ENCODE measurements at places on chromosomes 4 and X.

GRCh38 chr4:69714086-69714485 lies 46.3 kb downstream of the SULT1B1 start:
- no peak for DNase-seq

DNA sequence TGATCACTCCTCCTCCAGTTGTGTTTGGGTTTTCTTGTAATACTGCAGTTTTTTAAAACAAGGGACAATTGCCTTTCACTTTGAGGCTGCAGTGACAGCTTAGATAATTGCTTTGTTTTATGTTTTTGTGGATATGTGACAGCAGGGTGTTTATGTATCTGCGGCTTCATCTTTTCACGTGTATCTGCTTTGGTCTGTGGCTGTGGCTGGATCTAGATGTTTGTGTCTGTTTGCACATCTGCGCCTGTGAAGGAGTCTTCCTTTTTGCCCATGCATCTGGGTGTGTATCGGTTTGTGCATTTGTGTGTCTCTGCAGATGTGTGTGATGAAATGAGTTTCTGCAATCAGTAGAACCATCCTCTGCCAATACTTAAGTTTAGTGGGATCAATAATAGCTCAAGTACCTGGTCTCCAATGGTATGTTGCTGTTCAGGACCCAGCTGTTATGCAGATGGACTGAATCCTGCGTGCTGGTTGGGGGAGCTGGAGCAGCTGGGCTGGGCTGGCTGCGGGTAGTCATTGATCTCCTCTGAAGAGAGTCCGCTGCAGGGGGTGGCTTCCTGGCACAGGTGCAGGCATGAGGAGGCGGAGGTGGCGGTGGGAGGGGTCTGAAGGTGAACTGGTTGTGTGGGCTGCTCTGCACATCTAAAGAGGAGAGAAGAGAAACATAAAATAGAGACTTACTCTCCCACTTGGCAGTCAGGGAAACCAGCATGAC lies 390.3 kb downstream of the SH2D1A start:
- DNase-seq = no peak

DNA sequence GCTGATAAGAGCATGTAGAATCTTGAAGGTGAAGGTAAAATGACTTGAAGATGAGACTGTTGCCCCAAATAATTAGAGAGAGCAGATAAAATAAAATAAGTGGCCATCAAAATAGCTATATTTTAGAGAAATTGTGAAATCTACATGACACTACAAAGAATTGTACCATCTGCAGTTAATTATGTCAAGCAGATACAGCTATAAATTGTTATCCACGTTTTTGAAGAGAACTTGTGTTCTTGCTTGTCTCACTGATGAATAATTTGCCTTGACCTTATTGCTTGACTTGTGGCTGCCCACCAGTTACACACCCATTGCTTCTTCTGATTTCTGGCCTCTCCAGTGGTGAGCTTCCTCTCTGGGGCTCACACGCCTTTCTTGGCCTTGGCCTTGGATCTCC lies 75.8 kb upstream of the TNIP3 start:
- DNase-seq = no peak

DNA sequence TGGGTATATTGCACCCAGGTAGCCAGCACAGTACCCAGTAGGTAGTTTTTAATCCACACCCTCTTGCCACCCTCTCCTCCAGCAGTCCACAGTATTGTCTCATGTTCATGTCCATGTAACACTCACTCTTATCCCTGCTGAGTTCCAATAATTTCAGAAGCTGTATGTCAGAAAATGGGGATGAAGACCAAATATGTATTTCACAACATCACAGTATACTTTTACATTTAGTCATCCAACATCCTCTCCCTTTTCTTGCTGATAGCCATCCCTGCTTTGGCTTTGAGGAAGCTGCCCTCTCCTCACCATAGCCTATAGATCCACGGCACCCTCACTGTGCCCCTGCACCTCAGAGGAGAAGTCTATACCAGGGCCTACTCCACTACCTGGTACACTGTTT lies 126.0 kb upstream of the LDB2 start:
- DNase-seq = no peak

DNA sequence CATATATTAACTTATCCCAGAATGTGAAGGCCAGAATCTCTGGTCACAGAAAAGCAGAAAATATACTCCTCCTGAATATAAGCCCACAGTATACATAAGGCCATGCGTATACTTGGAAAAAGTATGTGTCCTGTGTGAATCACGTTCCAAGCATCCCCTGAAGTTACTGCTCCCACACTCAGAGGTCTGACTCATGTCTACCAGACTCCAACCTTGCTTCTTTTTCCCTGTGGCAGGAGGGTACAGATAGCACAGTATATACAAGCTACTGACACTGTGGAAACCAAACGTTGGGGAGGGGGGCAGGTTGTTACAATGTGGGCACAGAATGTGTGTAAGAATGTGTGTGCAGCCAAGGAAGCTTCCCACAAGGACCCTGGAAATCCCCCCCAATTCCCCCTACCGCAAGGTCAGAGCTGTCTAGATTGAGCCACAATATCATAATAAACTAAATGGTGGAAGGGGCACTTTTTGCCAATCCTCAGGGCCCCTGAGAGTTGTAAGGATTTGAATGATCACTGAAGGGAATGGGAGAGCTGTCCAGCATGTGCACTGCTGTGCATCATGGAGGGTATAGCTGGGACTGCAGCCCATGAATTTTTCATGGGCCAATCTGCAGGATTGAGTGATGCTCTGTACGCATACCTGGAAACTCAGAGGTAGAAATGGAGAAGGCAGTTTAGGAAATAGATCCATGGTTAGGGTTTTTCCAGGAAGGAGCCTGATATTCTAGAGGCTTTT lies 7.4 kb upstream of the RELL1 start:
- DNase-seq = no peak

DNA sequence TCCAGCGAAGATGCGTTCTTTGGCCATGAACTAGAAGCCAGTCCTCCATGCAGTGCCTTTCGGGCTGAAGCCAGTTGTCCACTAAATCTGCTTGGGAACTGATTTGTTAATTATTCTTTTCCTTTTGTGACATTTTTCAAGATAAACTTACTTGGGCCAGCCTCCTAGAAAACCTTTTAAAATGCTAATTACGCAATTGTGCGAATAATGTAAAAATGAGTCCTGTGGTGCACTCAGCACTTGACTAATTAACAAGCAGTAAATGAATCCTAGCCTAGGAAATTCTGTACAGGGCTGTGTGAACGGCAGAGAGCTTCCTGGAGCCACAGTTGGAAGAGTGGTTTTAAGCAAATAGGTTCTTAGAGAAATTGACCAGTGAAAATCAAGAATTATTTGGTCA lies 149.9 kb upstream of the SCML1 start:
- DNase-seq = no peak

DNA sequence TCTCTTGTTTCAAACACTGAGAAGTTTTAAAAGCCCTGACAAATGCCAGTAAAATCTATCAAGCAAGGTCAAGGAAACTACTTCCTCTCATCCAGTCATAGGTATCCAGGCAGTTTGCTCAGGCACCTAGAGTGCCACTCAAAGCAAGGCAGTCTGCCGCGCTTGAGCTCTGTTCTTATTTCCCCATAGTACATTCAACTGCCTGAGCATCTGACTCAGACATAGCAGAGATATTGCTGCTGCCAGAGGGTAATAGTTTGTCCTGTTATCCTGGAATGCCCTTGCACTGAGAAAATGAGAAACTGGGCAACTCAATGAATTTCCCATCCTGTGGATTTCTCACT lies 16.1 kb upstream of the ATP8A1 start:
- no peak for DNase-seq

- DNase-seq = no peak
These were observed 114.0 kb downstream of the RBM47 start for GRCh38 chr4:40515398-40516293.

- DNase-seq = no peak
These were observed 98.2 kb downstream of the SLC39A8 start for GRCh38 chr4:102247041-102247440.

DNA sequence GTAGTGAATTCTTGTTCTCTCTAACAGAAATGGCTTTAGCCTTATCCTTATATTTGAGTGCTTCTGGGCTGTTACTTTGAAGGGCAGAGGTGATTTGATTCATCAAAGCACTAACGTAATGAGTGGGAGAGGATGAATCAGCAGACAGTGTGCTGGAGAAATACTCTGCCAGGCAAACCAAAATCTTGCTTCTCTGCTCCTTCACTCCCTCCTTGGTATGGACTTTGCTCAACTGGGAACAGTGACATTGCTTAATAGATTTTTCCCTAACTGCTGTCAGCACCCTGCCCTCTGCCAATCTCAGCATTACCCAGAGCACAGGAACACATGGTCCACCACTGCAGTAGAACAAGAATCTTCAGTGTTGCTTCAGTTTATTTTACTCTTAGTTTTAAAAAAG lies 56.0 kb downstream of the PDLIM5 start:
- no peak for DNase-seq

DNA sequence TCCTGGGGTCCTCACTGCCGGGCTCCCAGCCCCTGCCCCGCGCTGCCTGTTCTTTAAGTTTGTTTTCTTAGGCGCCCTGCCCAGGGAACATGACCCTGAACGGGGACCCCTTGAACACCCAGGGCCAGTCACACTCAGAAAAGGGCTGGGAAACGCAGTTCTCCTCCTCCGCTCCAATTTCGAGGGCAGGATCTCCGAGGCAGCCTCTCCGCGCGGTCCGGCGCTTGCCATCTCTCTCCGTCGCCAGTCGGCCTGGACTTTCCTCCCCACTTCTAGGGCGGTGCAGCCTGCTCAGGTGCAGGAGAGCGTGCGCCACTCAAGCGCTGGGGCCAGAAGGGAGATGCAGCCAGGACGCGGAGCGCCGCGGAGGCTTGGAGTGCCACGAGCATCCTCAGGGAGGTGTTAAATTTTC lies 9.9 kb downstream of the PRDM8 start:
- DNase-seq = no peak

- no peak for DNase-seq
These were observed 175.5 kb downstream of the NLGN4X start for GRCh38 chrX:6053141-6053540.

DNA sequence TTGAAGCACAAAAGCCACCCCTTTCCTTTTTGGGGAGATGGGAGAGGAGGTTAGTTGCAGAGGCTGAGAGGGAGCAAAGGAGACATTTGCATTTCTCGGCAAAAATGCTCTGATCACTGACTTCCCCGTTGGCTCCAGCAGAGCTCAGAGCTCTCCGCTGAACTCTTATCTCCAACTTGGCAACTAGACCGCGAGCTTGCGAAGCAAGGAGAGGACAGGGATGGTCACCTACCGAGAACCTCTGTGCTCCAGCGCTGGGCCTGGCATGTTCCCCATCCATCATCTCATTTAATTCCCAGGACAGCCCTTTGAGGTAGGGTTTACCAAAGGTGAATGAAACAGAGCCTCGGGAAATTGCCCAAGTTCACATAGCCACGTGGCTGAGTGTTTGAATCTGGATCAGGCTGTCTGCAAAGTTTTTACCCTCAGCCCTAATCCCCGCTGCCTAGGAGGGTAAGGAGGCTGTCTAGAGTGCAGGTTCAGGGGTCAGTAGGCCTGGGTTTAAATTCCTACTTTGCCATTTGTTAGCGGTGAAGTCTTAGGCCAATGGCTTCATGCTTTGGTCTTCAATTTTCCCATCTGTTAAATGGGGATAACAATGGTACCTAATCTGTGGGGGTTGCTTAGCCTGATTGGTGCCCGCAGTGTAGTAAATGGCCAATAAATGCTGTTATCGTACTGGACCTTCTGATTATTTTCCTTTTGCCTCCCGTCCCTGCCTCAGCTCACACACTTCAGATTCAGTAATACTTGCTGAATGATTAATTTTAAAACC lies 3.8 kb upstream of the CITED1 start:
- no peak for DNase-seq

DNA sequence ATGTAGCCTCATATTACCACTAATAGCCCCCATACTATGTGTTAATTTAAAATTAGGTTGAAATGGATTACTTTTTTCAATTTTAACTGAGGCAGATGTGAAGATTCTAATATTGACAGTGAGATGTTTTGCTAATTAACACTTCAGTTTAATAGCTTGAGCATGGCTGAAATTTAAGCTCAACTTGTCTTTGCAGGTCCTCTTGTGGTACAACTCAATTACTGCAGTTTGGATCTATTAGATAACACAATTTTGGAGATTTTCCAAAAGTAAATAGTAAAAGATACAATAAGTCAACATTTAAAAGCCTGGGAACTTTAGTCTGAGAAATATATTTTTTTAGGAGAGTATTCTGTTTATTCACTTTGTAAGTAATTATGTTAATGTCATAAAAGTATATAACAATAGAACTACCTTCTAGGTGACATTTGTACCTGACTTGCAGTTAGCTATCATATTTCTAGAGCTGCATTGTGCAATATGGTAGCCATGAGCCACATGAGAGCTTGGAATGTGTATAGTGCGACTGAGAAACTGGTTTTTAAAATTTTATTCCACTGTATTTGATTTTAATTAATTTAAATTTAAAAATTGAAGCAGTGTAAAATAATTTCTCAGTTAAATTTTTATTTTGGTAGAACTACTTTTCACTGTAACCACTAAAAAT lies 73.1 kb upstream of the FMR1 start:
- no peak for DNase-seq

DNA sequence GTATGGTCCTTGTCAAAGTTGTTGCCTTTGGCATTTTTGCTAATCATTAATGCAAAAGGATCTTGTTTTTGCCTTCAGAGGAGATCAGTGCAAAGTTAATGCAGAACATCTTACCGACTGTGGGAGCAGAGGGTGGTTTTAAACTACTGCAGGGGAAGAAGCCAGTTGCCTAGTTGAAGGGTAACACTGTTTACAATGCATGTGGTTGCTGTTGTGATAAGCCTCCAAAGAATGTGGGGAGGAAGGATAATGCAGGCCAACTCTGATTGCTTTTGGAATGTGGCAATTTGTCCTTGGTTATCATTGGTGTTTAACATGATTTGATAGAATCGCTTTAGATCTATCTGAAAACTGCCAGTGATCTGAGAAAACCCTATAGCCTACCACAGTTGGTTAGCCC lies 204.3 kb upstream of the TLL1 start:
- no peak for DNase-seq

GRCh38 chr4:55380576-55380975 lies 15.2 kb upstream of the TMEM165 start:
- no peak for DNase-seq

GRCh38 chr4:111330786-111331185 lies 707.9 kb upstream of the PITX2 start:
- no peak for DNase-seq

- no peak for DNase-seq
These were observed 3.9 kb downstream of the LOC101059915 start for GRCh38 chrX:71671043-71671780.

DNA sequence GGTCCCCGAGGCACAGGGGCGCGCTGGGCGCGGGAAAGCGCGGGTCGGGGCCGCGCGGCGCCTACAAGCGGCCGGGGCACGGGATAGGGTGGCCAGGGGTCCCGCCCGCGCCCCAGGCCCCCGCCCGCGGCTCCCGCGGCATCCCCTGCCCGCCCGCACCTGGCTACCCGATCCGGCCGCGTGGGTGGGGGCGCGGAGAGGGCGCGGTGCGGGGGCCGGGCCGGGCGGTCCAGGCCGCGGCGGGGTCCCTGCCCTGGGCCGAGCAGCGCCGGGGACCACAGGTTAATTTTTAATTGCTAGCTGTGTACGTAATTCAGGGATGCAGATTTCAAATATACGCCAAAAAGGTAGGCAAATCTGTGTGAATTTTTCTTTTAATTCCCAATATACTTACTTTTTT lies 44.3 kb upstream of the FAM47C start:
- no peak for DNase-seq

GRCh38 chrX:124293810-124294209 lies 38.6 kb upstream of the TEX13D start:
- DNase-seq = no peak
